ENCODE measurements at places on chromosomes 7 and 10. TPM values are rescaled to one million over a fixed set of nuclear protein-coding genes. Genes with fewer than 3 reads are reported as not detected.
A peak's percentile ranks its signal among the peaks of the same experiment; 100 is the strongest.

DNA sequence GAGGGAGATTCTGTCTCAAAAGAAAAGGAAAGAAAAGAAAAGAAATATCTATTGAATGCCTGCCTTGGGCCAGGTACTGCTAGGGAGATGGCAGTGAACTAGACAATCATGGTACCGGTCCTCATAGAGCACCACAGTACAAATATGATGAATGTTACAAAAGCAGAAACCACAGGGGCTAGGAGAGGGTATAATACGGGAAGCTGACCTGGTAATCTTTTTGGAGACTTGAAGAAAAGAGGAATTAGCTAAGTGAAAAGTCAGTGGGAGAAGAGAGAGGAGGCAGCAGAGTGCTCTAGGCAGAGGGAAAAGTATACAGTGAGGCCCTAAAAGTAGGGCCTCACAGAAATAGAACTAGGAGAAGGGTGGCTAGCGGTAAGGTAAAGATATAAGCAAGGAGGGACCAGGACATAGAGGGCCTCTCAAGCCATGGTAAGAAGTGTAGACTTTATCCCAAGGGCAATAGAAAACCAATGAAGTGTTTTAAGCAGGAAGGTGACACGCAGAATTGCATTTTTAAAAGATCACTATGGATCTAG is 42.8 kb upstream of the WNT8B start:
- no peak for DNase-seq

DNA sequence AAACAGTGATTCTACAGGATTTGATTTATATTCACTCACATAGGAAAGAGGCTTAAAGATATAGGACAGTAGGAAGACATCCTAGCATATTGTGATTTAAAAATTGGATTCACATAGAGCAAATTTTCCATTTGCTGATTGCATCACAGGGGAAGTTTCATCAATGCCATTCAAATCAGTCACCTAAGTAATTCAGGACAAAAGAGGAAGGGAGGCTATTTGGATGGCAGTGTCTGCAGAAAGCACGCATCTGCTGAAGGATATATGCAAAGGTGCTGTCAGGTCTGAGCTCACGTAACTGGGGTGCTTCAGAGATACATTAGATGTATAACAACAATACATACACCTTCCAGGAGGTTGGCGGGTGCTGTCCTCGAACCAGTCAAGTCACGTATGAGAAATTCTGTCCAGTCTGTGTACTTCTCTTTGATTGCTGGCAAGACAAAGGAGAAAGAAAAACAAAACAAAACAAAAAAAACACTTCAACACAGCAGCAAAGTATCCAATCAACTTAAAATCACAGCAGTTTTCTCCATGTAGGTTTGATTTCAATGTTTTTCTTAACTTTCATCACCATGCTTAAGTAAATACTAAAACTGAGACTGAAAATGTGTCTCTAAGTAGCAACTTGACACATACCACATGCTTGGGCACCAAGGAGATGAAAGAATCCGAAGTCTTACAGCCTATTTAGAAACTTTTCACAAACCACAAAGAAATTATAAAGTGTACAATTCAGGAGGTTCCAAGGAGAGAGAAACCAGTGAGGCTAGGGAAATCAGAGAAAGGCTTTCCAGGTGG is 125.1 kb downstream of the SFMBT2 start:
- no peak for DNase-seq

- DNase-seq: peak; percentile 57
Measured at GRCh38 chr10:25934621-25935139, 651 bp downstream of the MYO3A start.

DNA sequence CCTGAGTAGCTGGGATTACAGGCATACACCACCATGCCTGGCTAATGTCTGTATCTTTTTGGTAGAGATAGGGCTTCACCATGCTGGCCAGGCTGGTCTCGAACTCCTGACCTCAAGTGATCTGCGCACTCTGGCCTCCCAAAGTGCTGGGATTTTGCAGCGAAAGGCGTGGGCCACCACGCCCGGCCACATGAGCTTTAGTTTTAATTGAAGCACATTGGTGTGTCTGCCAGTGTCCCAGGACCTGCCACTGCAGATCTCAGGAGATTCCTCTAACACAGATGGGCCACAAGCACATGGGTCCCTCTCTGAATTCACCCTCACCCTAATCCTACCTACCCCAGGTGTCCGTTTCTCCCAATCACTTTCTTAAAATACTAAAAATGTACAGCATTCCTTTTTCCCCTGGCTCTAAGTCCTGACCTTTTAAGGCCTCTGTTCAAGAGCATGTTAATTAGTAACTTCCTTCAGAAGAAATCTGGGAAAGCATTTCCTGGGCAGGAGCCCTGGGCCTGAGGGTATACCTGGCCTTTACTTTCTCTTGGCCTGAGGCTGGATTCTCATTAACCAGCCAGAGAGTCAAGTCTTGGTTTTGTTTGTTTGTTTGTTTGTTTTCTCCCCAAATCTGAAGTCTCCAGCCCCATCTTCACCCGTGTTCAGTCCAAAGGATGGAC is 82.6 kb downstream of the PRPF18 start:
- DNase-seq: no peak

- DNase-seq: no peak
Measured at GRCh38 chr7:115260381-115260780, 338.5 kb downstream of the MDFIC start.

DNA sequence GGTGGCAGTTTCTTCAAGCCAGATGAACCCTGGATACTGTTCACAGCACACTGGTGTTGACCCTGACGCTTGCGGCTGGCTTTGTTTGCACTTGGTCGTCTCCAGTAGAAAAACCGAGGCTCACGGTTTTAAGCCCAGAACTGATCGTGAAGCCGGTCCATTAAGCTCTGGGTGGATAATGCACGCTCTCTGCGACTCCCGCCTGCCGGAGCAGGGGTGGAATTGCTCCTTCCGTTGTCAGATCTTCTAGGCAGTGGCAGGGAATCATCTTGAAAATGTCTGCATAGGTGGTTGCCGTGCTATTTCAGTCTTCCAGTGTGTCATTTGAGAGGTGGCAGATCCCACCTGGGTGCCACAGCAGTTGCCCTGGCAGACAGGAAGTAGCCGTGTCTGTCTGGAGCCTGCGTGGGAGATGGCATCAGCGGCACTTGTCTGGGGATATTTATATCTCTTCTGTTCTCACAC is 35.9 kb upstream of the AP5Z1 start:
- DNase-seq: no peak

- DNase-seq: peak; percentile 12
Measured at GRCh38 chr10:95655571-95656290, 780 bp downstream of the ALDH18A1 start.

GRCh38 chr7:42292991-42293521 is 56.0 kb upstream of the GLI3 start:
- no peak for DNase-seq

GRCh38 chr10:113381981-113382509 is 170.8 kb upstream of the HABP2 start:
- no peak for DNase-seq

GRCh38 chr7:95205665-95206225 is 118.6 kb downstream of the PON1 start:
- no peak for DNase-seq

- no peak for DNase-seq
Measured at GRCh38 chr7:159034988-159035387, 109.7 kb downstream of the VIPR2 start.

GRCh38 chr10:49164559-49165188 is 23.5 kb downstream of the TMEM273 start:
- no peak for DNase-seq

GRCh38 chr10:20988357-20988983 is 91.4 kb upstream of the NEBL start:
- no peak for DNase-seq

DNA sequence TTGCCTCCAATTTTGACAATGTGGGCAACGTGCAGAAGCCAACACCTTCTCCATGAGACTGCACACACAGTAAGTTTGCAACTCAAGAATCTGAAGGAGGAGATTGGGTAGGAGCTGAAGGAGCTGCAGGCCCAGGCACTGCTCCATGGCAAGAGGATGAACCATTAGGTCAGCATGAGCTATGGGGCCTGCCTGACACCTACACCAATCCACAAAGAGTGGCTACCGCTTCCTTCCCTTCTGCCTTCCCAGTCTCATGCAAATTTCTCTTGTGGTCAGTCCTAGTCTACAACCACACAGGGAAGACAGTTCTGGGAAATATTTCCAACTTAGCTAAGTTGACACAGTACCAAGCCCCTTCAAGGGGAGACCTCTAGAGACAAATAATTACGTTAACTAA is 142.0 kb upstream of the ADO start:
- DNase-seq: no peak

GRCh38 chr7:117225536-117225935 is 97.3 kb downstream of the WNT2 start:
- DNase-seq: no peak

DNA sequence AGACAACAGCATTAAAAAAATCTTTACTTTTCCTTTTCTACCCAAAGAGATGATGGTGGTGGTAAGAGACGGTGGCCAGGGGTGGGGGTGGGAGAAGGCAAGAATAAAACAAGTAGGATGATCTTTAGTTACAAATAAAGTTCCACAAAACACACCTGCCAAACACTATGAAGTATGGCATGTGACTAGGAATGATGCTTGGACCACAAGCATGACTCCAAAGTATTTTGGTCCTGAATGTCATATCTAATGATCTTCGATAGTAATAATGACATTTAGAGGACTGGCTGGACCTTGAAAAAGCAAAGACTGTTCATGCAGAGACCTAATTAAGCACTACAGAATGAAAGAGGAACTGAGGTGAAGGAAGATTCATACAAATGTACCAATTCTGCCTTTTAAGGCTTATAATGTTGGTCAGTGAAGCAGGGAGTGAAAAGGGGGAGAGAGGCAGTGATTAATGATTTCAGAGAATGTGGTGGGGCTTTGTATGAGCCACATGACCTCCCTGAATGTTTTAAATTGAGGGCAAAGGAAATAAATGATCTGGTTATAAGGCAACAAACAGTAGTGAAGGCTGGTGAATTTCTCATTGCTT is 29.6 kb upstream of the DKK1 start:
- no peak for DNase-seq

DNA sequence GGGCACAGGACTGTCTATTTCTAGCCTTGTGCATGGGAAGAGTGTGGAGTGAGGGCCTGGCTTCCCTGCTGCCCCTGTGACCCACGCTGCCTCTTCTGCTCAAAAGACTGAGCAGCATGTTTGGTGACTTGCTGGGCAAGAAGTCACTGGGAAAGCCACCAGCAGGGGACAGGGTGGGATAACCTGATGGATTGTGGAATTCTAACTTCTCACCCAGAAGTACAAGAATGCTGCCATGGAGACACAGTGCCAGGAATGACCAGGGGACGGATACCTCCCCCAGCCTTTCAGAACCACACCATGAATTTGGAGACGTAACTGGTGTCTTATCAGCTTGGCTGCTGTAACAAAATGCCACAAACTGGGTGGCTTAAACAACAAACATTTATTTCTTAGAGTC is 28.4 kb downstream of the GALNTL5 start:
- no peak for DNase-seq

- DNase-seq: peak; percentile 11
Measured at GRCh38 chr7:77765906-77766800, 32.1 kb downstream of the TMEM60 start.

GRCh38 chr7:47967123-47967522 is 12.3 kb downstream of the HUS1 start:
- DNase-seq: no peak

- DNase-seq: no peak
Measured at GRCh38 chr7:91248996-91249395, 15.2 kb upstream of the FZD1 start.

GRCh38 chr10:86046845-86047460 is 319.6 kb downstream of the GRID1 start:
- DNase-seq: no peak

- no peak for DNase-seq
Measured at GRCh38 chr10:86159797-86160196, 206.8 kb downstream of the GRID1 start.

- no peak for DNase-seq
Measured at GRCh38 chr7:128887169-128888038, 23.1 kb downstream of the KCP start.

- DNase-seq: no peak
Measured at GRCh38 chr10:118781541-118781940, 26.8 kb upstream of the CACUL1 start.

DNA sequence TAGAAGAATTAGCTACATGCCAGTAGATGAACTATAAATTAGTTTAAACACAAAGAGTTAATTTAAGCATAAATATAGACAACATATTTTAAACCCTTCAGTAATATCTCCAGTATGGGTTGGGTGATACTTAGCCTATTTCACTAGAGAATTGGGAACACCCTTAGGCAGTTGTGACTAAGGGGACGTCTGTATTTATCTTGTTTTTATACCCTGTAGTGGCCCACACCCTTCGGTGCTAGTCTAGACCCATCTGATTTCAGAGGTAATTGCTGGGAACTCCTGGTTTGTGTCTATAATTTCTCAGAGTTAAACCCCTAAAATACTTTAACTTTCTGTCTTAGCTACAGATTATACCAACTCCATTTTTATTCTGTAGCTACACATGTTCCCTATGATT is 11.5 kb upstream of the STEAP4 start:
- DNase-seq: no peak

- no peak for DNase-seq
Measured at GRCh38 chr7:45924283-45924682, 3.2 kb upstream of the IGFBP3 start.

- no peak for DNase-seq
Measured at GRCh38 chr7:86978808-86979506, 80.5 kb downstream of the ELAPOR2 start.

- DNase-seq: no peak
Measured at GRCh38 chr7:140153666-140154161, 23.1 kb downstream of the KDM7A start.

DNA sequence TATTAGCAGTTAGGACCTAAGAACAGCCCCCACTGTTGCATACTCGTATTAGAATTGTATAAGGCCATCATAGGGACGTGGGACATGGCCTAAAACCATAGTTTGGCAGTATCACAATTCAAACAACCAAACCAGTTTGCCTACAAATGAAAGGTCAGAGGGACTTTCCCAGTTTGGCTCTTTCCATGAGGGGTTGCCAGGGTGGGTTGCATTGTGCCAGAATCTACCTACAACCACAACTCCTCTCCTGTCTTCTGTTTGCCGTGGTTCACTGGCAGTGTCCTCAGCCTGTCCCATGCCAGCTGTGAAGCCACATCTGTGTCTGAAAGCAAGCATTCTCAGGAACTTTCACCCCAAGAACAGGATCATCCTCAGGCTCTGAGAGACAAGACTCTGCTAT is 44.5 kb downstream of the PIK3AP1 start:
- DNase-seq: no peak

- DNase-seq: no peak
Measured at GRCh38 chr7:28937103-28937502, 21.0 kb downstream of the TRIL start.

Gene RNF32
- polyA plus RNA-seq: 2.7 TPM

Gene SYT15
- 10.4 TPM for polyA plus RNA-seq

Gene EPO
- polyA plus RNA-seq: not detected

Gene DPYSL4
- 18.3 TPM for polyA plus RNA-seq

Gene TFR2
- 0.80 TPM for polyA plus RNA-seq

Gene TFEC
- 22.1 TPM for polyA plus RNA-seq

Gene CNTNAP2
- polyA plus RNA-seq: 19.5 TPM

Gene AFAP1L2
- polyA plus RNA-seq: 40.1 TPM

Gene PHKG1
- polyA plus RNA-seq: 3.0 TPM

Gene PPIF
- 64.7 TPM for polyA plus RNA-seq

Gene TRIM74
- 2.0 TPM for polyA plus RNA-seq

Gene TMEM213
- 29.3 TPM for polyA plus RNA-seq

Gene HOXA10
- polyA plus RNA-seq: 148 TPM

Gene TNRC18
- polyA plus RNA-seq: 150 TPM

Gene SLIT1
- 8.3 TPM for polyA plus RNA-seq
